ENCODE measurements at places on chromosomes 1 and 21.

DNA sequence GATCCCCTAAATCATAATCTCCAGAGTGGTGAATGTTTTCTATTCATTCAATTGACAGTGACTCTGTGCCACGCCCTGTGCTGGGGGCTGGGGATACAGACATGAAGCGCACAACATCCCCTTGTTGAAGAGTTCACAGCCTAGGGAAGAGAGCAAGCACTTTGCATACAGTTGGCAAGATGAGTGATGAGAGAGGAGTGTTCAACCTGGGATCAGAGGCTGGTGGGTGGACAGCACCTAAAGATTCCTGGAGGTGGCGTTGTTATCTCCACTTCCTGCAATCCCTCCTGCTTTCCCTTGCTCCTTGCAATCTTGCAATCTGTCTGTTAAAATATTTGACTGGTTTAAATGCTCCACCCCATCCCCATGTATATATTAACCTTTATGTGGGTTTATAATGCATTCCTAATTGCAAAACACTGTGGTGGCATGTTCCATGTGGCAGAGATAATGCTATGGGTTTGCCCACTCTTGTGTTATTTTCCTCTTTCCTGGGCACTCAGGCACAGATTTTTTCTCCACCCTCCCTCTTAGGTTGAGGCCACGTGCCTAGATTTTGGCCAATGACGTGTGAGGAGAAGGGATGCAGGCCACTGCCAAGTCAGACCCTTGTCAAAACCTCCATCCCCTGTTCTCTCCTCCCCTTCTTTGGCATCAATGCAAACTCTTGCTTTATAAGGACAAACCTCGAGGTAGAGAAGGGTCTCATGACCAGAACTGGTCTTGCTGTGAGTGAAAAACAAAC is 36.2 kb upstream of the GADD45A start:
- no peak for DNase-seq

DNA sequence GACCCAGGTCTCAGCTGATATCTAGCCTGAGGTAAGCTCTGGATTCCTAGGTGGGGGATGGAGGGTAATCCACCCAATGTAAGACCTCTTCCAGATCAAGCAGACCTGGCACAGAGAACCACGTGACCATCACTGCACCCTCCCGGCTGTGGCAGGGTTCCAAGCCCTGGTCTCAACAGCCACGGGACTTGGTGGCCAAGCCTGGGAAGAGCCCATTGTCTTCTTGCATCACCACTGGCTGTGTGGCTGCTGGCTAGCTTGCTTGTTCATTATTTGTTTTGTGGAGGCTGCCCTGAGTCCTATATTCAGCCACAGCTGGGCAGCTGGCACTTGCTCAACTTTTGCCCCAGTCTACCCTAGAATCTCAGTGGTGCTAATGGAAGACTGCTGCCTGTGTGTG is 24.1 kb upstream of the NFASC start:
- no peak for DNase-seq

DNA sequence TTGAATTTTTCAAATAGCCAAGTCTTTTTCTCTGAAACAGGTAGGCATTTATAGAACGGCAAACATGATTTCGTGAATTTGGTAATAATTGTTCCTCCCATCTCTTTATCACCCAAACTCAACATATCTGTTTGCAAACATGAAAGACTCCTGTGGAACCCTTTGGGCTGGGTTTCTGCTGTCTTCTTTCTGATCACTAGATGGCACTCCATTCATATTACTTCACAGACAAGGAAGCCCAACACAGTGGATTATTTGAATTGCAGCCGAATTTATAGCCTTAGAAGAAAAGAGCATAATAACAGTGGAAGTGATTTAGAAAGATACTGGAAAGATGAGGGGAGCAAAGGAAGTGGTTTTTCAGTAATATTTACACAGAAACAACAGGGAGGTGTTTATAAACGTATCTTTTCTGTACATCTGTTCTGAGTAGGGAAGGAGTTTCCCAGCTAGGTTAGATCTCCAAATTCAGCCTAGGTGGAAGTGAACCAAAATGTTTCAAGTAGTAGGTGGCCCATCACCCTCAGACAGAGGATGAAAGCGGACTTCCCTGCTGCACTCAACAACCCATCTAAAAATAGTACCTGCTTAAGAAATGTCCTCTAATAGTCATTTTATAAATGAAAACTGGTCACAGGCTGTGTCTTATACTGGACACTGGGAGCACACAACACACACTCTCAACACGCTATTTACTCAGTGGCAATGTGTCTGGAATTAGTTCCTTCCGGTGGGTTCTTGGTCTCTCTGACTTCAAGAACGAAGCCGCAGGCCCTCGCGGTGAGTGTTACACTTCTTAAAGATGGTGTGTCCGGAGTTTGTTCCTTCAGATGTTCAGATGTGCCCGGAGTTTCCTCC is 67.6 kb downstream of the MAP3K21 start:
- no peak for DNase-seq

- no peak for DNase-seq
Observed at GRCh38 chr1:117676615-117677130, 70.8 kb downstream of the TENT5C start.

DNA sequence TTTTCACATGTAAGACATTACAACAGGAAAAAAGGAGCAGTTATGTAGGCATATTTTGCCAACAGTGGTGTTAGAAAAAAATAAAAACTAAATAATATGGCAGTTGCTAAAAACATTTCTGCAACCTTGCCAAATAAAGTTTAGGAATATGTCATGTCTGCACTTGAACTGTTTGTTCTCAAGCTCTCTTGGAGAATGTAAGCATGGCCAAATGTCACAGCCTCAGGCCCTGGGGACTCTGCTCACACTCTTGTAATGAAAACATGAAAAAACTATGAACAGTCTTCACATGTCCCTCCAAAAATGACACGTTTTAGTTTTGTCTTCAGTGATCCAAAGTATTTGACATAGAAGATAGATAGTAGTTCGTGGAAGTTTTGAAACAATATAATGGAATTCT is 753.3 kb downstream of the LTN1 start:
- DNase-seq = no peak

Data from stimulated activated CD4-positive, alpha-beta T cell treated with anti-CD3 and anti-CD28 coated beads, Interleukin-4, amount 100 ng/mL, for 1 hour (primary cell).